HCEC 1CT (cell line): ENCODE measurements at places on chromosomes 13 and 19.

DNA sequence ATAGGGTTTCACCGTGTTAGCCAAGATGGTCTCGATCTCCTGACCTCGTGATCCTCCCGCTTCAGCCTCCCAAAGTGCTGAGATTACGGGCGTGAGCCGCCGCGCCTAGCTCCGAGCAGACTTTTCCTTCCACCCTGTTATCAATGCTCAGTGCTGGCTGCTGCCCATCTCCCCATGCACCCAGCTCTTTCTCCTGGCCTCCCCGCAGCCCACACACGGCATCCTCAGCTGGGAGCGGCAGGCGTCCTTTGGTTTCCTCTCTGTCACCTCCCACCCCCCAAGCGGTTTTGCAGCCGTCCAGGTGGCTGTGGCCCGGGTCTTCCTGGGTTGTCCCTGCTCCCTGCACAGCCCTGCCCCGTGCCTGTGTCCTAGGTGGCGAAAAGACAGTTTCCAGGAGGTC lies 12.1 kb downstream of the PRR22 start:
- DNase-seq = no peak

DNA sequence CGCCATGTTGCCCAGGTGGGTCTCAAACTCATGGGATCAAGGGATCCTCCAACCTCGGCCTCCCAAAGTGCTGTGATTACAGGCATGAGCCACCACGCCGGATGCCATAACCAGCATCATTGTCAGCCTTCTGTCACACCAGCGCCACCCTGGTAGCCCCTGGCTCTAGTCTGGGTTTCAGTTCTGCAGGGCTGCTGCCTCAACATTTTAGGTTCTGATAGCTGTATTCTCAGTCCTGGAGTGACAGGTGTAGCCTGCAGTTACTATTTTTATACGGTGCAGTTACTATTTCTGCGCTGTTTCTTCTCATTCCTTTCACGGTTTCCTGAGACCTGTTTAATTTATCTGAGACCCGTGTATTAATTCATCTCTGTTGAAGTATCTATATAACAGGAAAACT lies 57.1 kb downstream of the TRPM4 start:
- no peak for DNase-seq

DNA sequence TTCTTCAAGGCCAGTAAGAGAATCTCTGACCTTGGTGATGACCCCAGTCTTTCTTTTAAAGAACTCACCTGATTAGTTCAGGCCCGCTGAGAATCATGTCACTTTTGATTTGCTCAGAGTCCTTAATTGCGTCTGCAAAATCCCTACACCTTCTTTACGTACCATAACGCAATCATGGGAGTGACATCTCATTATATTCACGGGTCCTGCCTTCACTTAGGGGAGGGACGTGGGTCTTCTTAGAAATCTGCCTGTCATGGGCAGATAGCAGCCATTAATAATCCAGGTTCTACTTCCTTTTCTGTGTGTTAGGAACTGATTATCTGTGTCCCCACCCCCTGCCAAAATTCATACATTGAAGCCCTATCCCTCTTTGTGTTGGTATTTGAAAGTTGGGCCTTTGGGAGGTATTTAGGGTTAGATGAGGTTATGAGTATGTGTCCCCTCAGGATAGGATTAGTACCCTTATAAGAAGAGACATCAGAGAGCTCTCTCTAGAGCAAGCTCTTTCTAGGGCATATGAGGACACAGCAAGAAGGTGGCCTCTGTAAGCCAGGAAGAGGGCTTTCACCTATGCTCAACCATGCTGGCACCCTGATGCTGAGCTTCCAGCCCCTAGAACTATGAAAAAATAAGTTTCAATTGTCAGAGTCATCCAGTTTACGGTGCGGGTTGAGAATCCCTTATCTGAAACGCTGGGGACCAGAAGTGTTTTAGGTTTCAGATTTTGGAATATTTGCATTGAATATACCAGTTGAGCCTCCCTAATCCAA lies 9.9 kb downstream of the TPP2 start:
- no peak for DNase-seq

DNA sequence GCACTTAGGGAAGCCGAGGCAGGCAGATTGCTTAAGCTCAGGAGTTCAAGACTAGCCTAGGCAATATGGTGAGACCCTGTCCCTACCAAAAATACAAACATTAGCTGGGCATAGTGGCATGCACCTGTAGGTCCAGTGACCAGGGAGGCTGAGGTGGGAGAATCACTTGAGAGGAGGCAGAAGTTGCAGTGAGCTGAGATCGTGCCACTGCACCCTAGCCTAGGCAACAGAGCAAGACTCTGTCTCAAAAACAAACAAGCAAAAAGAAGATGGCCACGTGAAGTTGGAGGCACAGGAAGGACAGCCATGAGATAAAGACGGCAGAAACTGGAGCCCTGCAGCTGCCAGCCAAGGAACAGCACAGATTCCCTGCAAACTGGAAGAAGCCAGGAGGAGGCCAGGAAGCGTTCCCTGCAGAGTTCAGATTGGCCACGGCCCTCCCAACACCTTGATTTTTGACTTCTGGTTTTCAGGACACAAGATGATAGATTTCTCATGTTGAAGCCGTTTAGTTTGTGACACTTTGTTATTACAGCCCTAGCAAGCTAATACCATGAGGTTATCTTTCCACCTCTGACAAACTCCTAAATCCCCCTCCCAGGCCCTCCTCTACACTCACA lies 786.7 kb downstream of the UQCRFS1 start:
- no peak for DNase-seq

DNA sequence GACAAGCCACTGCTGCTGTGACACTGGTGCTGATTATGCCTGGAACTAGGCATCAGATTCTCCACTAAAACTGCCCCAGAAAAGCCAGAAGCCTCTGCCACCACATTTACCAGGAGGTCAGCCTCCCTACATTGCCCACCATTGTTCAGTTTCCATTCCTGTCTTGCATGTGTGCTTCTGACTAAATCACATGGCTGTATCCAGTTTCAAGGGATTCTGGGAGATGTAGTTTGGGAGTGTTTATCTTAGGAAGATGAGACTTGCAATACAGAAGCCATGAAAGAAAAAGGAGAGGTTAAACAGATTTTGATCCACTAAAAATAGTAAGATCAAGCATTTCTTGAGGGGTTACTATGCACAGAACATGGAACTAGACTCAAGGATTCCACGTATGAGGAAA lies 40.7 kb upstream of the SERPINE3 start:
- peak; percentile 5 for DNase-seq

GRCh38 chr19:51802775-51803174 lies 7.8 kb downstream of the FPR3 start:
- no peak for DNase-seq

DNA sequence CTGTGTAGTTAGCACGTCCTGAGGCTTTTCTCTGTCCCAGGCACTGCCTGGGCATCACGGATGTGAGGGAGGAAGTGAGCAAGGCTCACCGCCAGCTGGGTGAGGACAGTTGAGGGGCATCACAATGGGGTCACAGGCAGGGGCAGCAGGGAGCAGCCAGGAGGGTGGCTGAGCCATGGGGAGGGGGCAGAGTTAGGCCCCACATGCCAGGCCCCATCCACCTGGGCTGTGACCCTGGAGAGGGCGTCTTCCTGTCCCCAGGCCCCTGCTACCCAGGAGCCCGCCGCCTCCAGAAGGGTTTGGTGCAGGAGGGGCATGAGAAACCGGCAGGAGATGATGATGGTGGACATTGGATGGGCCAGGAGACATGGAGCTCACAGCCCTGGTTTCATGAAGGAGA lies 56.8 kb upstream of the F7 start:
- no peak for DNase-seq

DNA sequence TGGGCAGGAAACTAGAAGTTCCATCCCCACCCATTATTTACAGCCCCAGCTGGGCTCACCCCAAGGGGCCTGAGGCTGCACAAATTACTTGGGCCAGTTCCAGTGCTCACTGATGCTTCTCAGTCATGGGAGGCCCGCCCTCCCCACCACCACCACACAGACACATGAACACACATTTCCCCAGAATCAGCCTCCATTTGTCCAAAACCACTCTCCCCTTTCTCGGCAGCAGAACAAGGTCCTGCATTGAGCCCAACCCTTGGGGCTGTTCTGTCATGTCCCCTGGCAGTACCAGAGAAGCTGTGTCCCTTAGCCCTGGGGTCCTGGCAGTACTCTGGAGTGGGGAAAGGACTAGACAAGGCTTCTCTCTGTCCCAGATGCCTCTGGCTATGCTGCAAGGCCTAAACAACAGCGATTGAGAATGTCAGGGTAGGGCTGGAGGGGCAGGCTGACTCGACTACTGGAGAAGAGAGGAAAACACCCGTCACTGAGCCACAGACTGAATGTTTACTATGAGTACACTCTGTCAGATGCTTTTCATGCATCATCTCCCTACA lies 21.8 kb downstream of the SAMD4B start:
- DNase-seq = no peak

GRCh38 chr13:48551329-48551728 lies 18.4 kb upstream of the RCBTB2 start:
- DNase-seq = no peak

GRCh38 chr13:27528908-27529307 lies 78.5 kb upstream of the MTIF3 start:
- no peak for DNase-seq

- no peak for DNase-seq
Measured at GRCh38 chr19:54156953-54157352, 2.6 kb downstream of the LENG1 start.

DNA sequence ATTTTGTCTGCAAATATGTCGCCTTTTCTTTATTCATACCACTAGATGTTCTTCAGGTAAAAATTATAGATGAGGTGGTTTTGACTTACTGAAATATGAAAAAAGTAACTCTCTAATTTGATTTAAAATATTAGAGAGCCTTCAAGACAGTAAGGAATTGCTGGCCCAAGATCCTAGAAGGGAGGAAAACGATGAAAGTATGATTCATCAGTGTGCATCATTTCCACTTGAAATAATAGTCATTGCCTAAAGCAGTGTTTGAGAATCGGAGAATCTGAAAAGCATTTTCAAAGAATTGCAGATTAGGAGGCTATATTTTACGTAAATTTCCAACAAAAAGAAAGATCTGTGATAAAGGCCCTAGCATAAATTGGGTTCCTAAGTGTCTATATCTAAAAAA lies 1707.9 kb upstream of the PRR20A start:
- no peak for DNase-seq

GRCh38 chr13:67267136-67267535 lies 37.0 kb upstream of the PCDH9 start:
- DNase-seq = no peak

DNA sequence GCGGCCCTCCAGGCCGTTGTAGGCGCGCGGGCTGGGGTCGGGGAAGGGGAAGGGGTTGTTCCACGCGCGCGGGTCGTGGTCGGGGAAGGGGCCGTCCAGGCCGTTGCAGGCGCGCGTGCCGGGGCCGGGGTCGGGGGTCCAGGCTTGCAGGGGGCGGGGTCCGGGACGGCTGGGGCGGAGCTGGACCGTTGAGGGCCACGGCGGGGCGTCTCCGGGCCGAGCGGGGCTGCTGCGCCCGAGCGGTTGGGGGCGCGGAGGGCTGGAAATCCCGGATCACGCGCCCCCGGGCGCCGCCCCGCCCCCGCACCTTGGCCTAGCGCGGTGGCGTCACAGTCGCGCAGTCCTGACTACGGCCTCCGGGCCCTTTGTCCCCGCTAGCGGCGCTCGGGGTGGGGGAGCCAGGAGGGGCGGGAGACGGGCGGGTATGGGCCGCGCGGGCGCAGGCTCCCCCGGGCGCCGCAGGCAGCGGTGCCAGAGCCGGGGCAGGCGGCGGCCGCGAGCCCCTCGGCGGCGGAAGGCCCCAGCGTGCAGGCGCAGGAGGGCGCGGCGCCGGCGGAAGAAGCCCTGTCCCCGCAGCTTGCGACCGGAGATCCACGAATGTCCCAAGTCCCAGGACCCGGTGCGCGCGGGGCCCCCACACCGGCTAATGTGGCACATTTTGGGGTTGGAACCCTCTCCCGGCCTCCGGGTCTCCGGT lies 665 bp downstream of the GPX4 start:
- peak; percentile 56 for DNase-seq

DNA sequence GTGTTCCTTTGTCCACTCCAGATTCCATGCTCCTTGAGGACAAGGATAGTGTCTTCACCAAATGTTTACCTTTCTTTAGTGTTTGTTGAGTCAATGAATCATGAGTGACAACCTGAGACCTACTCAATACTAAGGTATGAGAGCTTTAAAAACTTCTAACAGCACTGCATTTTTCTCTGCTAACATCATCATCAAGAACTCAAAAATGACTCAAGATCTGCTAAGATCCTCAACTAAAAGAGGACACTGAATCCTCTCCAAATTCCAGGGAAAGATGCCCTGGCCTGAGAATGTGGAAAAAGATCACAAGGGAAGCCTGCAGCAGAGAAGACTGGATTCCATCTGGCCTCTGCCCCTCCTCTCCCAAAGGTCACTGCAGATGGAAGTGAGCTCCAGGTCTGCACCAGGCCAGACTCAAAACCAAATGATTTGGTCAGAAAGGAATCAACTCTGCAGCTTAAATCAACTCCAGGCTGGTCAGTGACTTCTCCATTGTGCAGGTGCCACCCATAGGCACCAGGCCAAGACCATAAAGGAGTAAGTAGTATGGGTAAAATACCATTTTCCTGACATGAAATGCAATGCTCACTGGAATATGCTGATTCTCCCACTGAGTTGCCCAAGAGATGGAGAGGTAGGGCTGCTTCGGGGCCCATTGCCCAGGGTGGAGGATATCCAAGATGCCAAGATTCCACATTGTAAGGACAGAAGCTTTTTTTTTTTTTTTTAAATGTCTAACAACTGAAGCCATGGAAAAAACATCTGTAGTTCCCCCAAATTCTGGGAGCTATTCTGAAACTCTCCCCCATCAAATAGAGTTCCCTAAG lies 89.5 kb upstream of the DOCK9 start:
- peak; percentile 93 for DNase-seq

DNA sequence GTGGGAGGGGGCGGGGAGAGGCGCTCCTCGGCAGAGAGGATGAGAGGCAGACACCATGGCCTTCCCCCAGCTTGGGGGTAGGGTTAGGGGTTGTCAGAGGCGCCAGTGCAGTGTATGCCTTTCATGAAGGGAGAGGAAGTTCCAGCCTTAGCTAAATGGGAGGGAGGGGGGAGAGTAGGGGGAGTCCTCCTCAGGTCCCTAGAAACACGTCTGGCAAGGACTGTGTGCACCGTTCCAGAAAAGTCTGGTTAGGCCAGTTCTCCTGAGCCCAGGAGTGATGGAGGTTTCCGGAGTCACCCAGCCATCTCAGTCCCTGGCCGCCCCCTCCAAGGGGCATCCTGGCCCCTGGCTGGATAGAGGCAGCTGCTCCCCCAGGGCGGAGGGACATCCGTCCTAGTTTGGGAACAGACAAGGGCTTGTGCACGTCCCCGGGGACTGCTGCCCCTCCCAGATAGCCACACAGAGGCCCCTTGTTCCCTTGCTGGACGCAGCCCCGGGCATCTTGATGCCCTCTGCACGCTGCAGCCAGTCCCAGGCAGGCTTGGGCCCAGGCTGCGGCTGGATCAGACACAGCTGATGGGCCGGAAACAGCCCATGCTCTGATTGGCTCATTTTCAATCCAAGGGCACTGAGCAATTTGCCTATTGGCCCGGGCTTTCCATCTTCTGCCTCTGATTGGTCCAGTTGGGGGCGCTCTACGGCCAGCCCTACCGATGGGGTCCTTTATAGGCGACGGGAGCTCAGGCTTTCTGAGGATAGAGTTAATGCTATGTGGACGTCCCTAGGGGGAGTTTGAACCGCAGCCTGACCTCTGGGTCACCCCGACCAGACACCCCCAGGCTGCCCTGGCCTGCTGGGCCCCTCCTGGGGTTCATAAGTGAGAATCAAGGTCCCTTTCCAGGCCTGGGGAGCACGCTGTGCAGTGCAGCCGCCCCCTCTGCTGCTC lies 3.8 kb downstream of the S1PR2 start:
- DNase-seq = peak; percentile 38
